ENCODE measurements at places on chromosomes 13 and 19.

- DNase-seq: no peak
These were observed 44.3 kb downstream of the SHISA2 start for GRCh38 chr13:26007261-26008125.

- DNase-seq: no peak
These were observed 719.8 kb downstream of the SLITRK1 start for GRCh38 chr13:83162493-83162892.

- DNase-seq: no peak
These were observed 872.6 kb downstream of the GPC5 start for GRCh38 chr13:92270990-92271389.

- no peak for DNase-seq
These were observed 1633.5 kb downstream of the SLITRK1 start for GRCh38 chr13:82248762-82249161.

DNA sequence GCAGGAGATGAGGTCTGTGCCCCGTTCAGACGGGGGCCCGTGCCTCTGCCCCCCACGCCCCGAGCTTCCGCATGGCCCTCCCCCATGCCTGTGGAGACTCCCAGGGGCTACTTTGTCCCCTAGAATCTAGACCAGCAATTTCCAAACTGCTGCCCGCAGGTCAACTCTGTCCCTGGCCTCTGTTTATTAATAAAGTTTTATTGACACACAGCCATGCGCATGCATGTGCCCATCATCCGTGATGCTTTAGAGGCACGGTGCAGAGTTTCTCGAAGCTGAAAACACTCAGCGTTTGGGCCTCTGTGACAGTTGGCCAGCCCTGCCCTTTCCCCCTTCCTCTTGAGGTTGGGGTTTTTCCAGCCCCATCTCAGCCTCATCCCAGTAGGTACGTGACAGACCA is 140.0 kb downstream of the KDM4B start:
- DNase-seq: no peak

GRCh38 chr19:3844596-3844995 is 24.2 kb downstream of the ZFR2 start:
- no peak for DNase-seq

- no peak for DNase-seq
These were observed 52.8 kb downstream of the SOX21 start for GRCh38 chr13:94659598-94659946.

DNA sequence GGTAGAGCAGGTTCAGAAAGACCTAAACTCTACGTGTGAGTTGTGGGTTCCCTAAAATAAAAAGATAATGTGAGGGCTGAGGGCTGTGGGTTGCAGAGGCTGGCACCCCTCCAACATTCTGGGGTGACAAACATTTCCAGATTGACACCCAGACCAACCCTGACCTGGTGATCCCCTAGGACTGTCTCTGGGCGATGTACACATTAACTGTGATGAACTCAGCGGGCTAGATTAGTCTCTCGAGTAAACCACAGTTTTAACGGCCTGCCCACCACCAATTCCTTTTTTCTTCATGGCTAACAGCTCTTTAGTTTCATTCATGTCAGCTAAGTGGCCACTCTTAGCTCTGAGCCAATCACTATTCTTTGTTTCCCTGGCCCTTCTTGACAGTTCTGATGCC is 24.8 kb downstream of the SIAH3 start:
- DNase-seq: peak; percentile 62

- no peak for DNase-seq
These were observed 1.5 kb downstream of the ACP4 start for GRCh38 chr19:50791594-50792271.

- DNase-seq: no peak
These were observed 81.8 kb upstream of the CLDN10 start for GRCh38 chr13:95470574-95471366.

GRCh38 chr13:33379608-33380007 is 94.1 kb upstream of the STARD13 start:
- no peak for DNase-seq

DNA sequence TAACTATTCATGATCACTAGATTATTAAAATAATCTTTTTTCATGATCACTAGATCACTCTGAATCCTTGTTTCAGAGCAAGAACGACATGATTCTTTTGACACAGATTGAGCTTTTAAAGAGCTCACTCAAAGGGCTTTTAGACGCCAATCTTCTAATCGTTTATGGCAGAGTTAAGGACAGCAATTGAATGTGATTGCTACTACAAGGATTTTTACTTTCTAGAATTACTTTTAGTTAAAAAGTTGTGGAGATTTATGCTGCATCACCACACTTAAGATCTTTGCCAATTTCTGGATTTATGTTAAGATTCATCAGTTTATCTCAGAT is 1.3 kb downstream of the EXOSC8 start:
- no peak for DNase-seq

GRCh38 chr13:100235311-100235901 is 146.5 kb downstream of the PCCA start:
- no peak for DNase-seq

DNA sequence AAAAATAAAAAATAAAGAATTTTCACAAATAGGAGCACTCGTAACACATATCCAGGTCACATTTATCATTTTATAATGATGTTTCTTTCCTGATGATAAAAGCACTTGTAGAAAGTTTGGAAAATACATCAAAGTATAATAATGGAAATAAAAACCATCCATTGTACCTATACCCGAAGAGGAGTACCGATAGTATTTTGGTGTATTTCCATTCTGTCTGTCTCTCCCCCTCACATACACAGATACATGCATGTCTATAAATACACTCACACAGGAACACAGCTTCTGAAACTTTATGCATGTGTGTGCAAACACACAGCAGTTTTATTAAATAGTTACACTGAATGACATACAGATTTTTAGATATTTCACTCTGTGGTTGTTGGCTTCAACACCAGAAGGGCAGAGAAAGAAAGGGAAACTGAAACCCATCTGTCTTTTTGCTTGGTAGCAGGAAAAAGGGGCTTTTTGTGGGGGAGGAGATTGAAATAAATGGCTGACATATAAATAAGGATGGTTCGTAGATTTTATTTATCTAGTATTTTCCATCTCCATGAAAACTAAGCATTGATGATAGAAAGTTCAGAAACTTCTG is 114.8 kb downstream of the LRCH1 start:
- no peak for DNase-seq

DNA sequence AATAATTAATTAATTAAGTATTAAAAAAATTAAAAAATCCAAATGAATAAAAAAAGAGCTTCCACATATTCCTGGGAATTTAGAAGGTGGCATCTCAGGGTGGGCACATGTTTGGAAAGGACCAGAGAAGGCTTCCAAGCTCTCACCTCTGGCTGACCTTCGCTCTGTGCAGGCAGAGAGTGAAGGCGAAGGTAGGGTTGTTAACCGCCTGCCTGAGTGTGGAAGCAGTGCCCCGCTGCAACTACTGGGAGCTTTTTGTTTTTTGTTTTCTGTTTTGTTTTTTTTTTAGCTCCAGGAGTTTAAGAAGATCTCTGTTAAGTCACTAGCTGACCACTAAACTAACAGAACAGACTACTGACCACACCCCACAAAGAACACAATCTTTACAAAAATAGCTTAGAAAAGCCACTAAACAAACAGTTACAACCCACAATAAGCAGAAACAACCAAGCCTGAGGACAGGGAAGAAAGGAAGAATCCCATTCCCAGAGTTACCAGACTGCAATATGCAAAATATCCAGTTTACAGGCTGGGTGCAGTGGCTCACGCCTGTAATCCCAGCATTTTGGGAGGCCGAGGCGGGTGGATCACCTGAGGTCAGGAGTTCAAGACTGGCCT is 11.4 kb downstream of the ZNF541 start:
- no peak for DNase-seq

DNA sequence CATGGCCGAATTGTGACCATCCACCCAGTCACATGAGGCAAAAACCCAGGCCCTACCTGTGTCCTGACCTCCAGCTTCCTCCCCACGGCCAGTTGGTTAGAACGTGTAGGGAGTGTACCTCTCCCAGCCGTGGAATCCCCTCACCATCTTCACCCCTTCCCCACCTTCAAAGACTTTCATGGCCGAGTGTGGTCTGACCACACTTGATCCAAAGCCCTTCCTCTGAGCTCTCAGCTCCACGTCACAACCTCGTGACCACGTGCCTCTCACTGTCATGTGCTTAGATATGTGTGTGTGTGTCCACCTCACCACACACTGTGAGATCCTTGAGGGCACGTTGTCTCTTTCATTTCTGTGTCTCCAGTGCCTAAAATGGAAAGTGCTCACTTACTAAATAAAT is 48.6 kb upstream of the UBE2L5 start:
- DNase-seq: no peak

GRCh38 chr13:69315039-69315438 is 792.6 kb upstream of the ATXN8OS start:
- no peak for DNase-seq

DNA sequence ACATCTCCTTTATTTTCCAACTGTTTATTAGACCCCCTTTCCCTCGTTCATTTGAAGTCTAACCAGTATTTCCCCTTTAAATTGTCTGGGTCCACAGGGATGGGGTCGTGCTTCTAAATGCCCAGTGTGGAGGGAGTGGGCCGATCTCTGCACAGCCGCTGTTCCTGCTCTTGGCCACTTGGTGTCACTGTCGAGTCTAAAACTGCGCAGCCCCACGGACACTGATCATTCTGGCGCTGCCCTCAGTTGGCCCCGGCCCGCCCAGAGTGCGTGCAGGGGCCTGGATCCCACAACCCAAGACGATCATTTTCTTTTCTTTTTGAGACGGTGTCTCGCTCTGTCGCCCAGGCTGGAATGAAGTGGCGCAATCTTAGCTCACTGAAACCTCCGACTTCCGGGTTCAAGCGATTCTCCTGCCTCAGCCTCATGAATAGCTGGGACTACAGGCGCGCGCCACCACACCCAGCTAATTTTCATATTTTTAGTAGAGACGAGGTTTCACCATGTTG is 12.0 kb downstream of the WDR88 start:
- DNase-seq: peak; percentile 43

- DNase-seq: no peak
These were observed 2.7 kb upstream of the MISP start for GRCh38 chr19:748274-748598.

DNA sequence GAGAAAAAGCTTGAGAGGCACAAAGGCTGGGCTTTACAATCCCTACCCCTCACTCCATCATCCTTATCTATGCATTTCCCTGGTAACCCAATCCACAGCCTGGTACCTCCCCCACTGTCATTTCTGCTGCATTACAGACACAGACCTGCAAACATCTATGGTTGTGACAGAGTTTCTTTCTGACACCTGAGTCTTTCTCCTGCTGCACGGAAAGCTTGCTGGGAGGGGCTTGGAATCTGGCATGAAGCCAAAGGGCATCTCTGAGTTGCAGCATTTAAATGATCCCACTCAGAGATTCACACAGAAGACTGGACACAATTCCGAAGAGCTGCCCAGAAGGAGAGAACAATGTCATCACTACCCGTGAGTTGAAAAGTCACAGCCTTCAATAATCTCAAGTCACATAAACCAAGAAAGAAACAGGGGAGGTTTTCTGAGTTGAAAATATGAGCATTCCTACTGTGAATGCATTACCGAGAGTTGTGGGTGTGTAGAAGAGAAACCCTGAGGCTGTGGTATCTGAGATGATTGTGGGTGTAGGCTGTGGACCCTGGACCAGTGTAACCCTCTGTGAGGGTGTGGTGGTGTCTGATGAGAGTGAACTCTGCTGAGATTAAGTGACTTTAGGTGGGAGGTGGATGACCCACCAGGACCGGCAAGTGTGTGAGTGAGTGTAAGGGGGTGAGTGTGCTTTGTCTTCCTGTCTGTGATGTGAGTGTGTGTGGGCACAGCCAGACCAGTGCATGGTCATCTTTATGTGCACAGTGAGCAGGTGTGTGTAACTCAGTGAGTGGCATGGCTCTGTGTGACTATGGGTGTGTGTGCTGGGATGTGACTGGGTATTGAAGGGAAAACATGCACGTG is at the start of gene LGALS14:
Gene LGALS14, plus strand, starts transcription at position 301 of the 864 bp plus-strand sequence. Its CDS starts 48 bp downstream, at position 349.
- DNase-seq: no peak

DNA sequence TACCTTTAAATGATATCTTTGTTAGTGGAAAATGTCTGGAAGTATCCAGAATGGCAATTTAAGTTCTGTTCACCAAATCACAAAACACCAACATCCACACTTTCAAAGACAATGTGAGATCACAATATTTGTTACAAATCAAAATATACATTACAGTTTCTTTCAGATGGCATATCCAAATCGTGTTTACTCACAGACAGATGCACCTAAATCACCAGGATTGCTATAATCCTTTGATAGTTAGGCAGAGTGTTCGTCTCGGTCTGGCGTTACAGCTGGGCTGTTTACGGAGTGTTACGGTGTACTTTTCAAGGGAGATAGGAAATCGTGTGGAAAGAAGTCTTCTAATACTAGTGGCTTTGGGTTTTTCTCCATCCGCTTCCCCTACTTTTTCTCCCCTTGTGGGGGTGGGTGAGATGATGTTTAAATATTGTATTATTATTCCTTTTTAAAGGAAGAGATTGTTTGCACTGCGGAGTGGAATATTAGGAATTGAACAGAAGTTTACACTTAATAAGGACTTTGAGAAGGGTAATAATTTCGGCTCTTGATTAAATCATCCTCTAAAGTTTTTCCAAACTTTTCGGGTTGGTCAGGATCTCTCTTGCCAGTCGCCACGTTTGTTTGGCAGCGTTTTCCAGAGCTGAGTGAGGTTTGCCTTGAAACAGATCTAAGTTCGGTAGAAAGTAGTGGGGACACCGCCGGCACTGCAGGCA is 1.8 kb downstream of the MAB21L1 start:
- no peak for DNase-seq

DNA sequence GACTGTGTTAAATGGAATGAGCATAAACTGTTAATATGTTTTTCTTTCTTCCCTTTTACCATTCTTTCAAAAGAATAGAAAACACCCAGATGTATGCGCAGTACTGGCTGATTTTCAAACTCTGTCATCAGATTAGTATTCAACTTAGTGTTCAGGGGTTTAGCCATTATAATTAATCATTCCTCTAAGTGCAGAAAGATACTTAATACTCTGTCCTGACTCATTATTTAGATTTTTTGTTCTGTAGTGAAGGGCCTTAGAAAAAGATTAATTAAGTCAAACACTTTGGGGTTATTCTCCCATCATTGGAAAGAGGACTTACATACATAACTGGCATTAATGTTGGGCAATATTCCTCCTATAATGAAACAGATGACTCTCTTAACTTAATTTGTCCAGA is 1316.7 kb upstream of the SLC10A2 start:
- no peak for DNase-seq

DNA sequence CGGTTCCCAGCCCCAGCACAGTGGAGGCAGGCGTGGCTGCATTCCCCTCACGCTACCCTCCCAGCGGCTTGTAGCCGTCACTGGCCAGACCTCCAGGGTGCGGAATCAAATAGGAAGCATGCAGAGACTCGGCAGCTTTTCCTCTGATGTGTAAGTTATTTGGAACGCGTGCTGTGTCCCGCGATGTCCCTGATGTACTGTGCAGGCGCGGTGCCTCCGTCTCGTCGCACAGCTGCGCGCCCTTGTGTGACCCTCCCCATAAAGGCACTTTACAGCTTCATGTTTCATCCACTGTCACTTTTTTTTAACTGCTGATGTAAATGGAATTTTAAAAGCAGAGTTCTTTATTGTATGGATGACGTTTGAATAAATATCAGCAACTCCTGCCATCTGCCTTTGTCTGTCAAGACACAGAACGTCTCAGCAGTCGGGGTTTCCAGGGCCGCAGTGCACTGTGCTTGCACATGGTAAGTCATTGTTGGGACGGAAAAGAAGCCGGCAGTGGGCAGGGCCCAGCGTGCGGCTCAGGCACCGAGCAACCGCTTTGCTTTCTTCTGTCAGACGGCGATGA is 7.3 kb upstream of the F7 start:
- no peak for DNase-seq

All from GDM1 (cell line).